ENCODE measurements at places on chromosomes 2 and 18.

DNA sequence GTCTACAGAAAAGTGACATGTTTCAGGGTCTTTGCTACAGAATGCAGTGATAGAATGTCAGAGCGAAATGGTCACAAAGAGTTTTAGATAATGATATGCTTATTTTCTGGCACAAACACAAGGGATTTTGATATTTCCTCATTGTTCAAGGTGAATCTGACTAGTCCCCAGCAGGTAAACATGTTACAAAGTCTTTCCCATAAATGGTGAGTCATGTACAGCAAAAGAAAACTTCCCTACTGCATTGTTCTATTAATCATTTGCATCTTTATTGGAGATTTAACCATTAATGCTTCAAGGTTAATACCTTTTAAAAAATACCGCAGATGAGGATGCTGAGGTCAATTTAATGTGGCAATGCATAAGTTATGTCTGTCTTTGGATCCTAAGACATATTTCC lies 19.1 kb upstream of the TRIB2 start:
- no peak for DNase-seq

GRCh38 chr2:33598561-33599174 lies 431 bp downstream of the FAM98A start:
- DNase-seq: peak; percentile 39

GRCh38 chr2:25928668-25929067 lies 50.4 kb upstream of the ASXL2 start:
- no peak for DNase-seq

- no peak for DNase-seq
Measured at GRCh38 chr2:195536906-195537305, 120.1 kb upstream of the SLC39A10 start.

GRCh38 chr2:8633186-8633734 lies 48.6 kb upstream of the ID2 start:
- DNase-seq: no peak

GRCh38 chr2:55097461-55098410 lies 47.5 kb upstream of the RTN4 start:
- DNase-seq: no peak

- no peak for DNase-seq
Measured at GRCh38 chr2:147512206-147512605, 332.6 kb upstream of the ACVR2A start.

DNA sequence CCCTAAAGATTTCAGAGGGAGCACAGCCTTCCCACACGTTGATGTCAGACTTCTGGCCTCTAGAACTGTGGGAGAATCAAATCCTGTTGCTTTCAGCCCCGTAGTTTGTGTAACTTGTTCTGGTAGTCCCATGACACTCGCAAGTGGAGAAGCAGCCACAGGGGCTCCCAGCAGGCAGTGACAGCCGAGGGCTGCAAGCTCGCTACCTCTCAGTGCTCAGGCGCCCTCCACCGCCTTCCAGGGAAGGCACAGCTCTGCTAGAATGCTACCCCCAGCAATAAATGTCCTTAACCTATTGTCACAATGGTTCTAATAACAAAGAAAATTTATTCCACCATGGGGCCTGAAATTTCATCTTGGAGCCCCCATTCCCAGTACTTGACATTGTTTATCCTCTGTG lies 143.1 kb upstream of the ZNF236 start:
- no peak for DNase-seq

GRCh38 chr18:70840649-70841048 lies 551.8 kb downstream of the SOCS6 start:
- DNase-seq: no peak

- no peak for DNase-seq
Measured at GRCh38 chr2:226837334-226837733, 1.5 kb downstream of the RHBDD1 start.

GRCh38 chr2:102350137-102350793 lies 5.3 kb upstream of the IL18R1 start:
- DNase-seq: no peak

- DNase-seq: no peak
Measured at GRCh38 chr18:5318061-5318700, 22.7 kb upstream of the ZBTB14 start.

DNA sequence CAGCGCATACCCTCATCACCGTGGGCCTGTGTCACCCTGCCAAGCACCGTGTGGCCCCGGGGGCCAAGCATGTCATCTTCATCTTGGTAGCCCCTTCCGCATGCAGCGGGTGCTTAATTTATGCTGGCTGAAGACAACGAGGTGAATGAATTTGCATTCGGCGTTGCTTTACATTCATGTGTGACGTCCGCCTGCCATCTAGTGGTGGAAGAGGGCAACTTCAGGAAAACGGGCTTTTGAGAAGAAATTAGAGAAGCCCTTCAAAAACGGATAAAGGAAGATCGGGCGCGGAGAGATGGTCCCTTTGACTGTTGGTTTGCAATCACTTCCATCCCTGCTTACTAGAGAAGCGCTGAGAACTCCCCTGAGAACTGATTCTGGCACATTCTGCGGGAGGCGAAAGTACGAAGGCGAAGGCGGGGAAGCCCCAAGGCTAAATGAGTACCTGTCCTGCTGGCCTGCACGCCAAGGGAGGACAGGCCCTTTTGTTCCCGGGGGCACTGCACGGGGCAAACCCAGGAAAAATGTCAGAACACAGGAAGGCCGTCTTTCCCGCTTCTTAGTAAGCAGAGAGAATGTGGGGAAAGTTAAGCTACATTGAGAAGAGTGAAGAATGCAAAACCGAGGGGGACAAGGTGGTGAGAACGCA lies 145.9 kb downstream of the ZNF516 start:
- peak; percentile 50 for DNase-seq

GRCh38 chr2:150479075-150479915 lies 8.2 kb downstream of the RND3 start:
- no peak for DNase-seq

DNA sequence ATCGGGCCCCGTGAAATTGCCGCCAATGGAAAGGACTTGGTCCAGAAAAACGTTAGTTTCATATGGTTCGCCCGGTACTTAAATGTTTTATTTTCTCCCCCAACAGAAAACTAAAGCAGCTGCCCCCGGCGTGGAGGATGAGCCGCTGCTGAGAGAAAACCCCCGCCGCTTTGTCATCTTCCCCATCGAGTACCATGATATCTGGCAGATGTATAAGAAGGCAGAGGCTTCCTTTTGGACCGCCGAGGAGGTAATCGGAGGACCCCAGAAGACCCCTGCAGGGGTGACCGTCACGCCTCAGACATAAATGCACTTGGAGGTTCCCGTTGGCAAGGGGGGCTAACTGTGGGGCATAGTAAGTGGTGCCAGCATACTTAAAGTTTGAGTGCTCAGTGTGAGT lies 742 bp downstream of the RRM2 start:
- DNase-seq: no peak

DNA sequence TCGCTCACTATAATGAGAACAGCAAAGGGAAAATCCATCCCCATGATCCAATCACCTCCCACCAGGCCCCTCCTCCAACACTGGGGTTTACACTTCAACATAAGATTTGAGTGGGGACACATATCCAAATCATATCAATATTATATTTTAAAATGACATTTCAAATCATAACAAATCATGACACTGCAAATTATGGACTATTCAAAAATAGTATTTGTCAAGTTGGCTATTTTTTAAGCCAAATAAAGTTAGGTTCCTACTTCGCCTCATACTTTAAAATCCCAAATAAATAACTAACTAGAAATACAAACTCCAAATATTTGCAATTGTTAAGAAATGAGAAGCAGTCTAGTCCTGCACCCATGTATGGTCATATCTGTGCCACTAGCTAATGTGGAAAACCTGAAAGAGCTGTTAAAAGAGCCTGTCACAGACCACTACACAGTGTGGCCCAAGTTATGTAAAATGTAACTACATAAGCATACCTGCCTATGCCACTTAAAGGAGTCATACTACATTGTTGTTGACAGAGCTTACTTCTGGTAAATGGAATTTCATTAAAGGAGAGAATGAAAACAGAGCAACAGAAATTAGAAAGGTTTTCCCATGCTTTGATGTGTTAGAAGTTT lies 334.7 kb upstream of the GULP1 start:
- no peak for DNase-seq

DNA sequence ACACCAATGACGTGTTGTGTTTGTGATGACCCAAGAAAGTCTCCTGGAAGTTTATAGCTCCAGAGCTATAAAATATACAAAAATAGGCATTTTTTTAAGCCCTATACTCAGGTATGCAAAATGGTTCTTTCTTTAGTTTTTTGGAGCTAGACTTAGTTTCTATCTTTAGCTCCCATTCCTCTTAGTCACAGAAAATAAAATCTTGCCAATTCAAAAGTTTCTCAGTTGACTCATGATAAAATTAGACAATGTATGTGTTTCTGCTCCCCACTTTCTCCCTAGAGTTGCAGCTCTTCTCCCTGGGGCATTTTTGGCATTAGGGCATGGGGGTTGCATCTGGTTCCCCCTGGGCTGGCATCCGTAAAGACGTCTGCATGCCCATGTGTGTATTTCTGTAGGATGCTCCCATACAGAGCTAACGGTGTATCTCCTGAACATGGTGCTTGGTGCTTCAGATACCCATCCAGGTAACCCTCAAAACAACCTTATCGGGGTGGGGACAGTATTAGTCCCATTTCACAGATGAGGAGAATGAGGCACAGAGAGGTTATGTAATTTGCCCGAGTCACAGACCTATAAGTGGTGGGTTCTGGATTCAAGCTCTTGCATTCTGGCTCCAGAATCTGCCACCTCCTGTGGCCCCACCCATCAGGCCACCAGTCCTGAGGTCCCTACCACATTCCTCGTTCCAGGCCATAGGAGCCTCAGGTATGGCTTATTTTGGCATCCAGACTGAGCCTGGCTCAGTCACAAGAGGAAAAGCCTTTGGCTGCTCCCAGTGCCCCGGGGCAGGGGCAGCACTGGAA lies 43.1 kb upstream of the ASAP2 start:
- DNase-seq: no peak

- DNase-seq: no peak
Measured at GRCh38 chr2:119157850-119158511, 570 bp downstream of the C1QL2 start.

GRCh38 chr18:79402209-79402576 lies 6.5 kb downstream of the NFATC1 start:
- DNase-seq: no peak

DNA sequence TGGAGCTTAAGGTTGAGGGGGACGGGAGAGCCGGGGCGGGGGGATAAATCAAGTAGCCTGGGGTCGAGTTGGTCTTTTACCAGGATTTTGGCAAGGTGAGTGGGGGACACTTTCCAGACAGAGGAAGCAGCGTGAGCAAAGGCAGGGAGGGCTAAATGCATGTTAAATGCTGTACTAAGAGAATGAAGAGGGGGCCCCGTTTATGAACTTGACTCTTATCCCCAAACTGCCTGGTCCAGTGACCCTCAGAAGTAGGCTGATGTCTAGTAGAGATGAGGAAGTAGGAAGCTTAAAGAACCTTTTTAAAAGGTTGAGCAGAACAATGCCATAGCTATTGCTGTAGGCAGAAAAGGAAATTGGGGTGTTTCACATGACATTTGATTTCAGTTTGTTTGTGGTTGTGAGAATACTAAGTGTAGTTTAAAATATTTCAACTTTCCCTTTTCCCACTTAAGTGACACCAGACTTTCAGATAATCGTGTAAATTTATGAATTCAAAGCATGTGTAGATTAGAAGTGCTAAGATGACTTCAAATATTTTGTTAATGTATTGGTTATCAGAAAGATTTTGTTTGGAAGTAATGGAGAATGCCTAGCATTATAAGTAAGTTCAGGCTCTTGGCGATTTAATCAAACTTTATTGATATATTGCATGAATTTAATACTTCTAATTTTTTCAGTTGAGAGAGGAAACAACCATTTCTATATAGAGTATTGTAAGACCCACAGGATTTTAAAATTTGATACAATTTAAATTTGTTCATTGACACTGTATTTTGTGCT lies 1.8 kb downstream of the REL start:
- peak; percentile 19 for DNase-seq

DNA sequence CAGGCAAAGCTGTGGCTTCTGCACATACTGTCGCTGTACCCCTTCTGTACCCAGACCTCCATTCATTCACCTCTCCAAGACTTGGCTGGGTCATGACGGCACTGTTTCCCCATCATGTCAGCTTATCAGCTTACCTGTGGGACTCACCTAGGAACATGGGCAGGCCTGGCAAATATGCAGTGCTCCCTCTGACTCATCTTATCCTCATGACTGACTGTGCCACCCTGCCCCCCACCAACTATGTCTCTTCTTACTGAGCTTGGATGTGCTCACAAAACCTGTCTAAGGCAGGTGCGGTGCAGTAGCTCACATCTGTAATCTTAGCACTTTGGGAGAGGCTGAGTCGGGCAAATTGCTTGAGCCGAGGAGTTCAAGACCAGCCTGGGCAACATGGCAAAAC lies 152.4 kb downstream of the MGAT5 start:
- DNase-seq: no peak

- no peak for DNase-seq
Measured at GRCh38 chr2:36587556-36587955, 10.4 kb downstream of the FEZ2 start.

DNA sequence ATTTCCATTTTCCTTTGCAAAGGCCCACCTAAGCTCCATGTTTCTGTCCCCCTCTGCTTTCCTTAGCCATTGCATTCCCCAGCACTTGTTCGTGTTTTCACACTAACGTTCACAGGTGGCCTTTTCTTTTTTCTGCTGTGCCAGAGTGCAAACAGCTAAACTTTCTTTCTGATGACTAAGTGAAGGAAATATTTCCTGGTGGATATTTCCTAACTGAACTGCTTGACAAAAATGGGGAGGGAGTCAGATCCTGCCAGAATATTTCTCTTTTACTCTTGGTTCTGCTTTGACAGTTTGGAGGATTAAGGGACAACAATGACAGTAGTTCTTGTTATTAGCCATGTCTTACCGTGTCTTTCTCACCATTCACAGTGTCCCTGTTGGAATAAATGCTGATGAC lies 344.0 kb downstream of the ARHGAP15 start:
- no peak for DNase-seq

- DNase-seq: no peak
Measured at GRCh38 chr18:48836231-48836805, 114.4 kb downstream of the SMAD7 start.

DNA sequence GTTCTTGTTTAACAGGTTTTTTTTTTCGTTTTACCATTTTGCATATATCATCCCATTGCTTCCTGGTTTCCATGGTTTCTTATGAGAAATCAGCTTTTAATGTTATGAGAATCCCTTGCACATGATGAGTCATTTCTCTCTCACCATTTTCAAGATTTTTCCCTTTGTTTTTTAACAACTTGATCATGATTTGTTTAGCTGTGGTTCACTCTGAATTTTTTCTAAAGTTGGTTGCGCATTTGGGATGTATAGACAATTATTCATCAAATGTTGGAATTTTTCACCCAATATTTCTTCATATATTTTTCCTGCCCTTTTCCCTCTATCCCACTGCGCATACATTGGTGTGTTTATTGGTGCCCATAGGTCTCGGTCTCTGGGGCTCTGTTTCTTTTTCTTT lies 42.4 kb upstream of the BIN1 start:
- no peak for DNase-seq

Data from activated T-helper 2 cell treated with anti-CD3 and anti-CD28 coated beads, Interferon-gamma antibody, Interleukin-2, Interleukin-4, amounts not matched to agents 10 μg/mL and 5 μg/mL and 100 μg/mL, durations not matched to agents 14 hours and 24 hours and 36 hours (primary cell).